DND-41 (cell line): ENCODE measurements at places on chromosomes 6 and 20.

DNA sequence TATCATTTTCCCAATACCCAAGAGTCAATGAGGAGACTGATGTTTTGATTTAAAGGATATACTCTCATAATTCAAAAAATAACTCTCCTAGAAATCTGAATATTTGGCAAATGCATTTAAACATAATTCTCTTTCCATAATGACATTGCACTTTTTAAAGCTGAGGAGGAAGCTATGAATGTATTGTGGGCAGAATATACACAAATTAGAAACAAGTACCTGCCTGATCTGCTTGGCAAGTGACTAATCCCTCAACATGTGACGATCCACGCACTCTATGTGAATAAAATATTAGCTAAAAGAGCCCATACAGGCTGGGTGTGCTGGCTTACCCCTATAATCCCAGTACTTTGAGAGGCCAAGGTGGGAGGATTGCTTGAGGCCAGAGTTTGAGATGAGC lies 88.3 kb upstream of the CCDC28A start:
- no peak overlapping the region for H3K27ac ChIP-seq
- DNase-seq = no peak
- no peaks in the 10 kb centered on the region for H3K4me1 ChIP-seq
- H3K27me3 ChIP-seq = peaks cover 3% of the 10 kb centered on the region
- no peak overlapping the region for H3K4me3 ChIP-seq

- H3K27ac ChIP-seq = no peak overlapping the region
- H3K4me1 ChIP-seq = no peaks in the 10 kb centered on the region
- DNase-seq = no peak
- no peaks in the 10 kb centered on the region for H3K36me3 ChIP-seq
Observed at GRCh38 chr20:31910071-31910803, 39.8 kb downstream of the TTLL9 start.

DNA sequence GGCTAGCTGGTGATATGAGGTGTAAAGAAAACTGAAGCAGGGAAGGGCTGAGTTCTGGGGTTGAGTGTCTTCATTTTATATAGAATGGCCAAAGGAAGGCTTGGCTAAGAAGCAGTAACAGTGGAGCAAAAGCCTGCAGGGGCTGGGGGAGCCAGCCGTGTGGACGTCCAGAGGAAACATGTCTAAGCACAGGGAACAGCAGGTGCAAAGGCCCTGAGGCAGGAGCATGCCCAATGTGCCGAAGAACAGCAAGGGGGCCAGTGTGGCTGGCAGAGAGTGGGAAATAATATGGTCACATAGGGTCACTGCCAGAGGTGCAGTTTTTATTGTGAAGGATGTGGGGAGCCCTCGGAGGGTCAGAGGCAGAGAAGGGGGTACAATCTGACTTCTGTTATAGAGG lies 60.5 kb upstream of the KCNG1 start:
- no peak overlapping the region for H3K27ac ChIP-seq
- DNase-seq = no peak
- no peaks in the 10 kb centered on the region for H3K4me1 ChIP-seq
- H3K4me3 ChIP-seq = no peak overlapping the region
- peaks cover 29% of the 10 kb centered on the region for H3K27me3 ChIP-seq
- H3K36me3 ChIP-seq = no peaks in the 10 kb centered on the region

GRCh38 chr6:132972971-132973370 lies 158.6 kb downstream of the RPS12 start:
- no peak for DNase-seq
- no peaks in the 10 kb centered on the region for H3K36me3 ChIP-seq
- H3K4me1 ChIP-seq = no peaks in the 10 kb centered on the region
- H3K4me3 ChIP-seq = no peak overlapping the region
- H3K27ac ChIP-seq = no peak overlapping the region

DNA sequence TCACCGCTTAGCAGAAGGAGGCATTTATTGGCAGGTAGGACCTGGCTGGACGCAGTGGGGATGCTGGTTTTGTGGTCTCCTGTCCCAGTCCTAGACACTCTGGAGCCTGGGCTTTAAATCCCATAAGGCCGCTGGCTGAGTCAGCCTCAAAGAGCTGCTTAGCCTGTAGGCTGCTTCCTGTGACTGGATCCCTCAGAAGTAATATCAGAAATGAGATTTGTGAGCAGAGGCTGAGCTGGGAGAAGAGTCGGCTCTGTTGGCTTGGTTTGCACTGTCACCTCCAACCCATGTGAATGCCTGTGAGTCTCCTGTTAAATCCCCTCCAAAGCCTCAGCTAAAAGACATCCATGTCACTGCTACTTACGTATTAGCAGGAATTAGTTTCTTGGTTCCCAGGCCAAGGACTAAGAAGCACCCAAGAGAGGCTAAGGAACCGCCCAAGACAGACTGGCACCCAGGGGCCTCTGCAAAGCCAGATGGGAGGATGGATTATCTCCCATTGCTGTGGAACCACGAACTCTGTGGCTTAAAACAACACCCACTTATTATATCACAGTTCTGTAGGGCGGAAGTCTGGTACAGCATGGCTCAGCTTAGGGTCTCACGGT lies 289.4 kb downstream of the CDC5L start:
- H3K27me3 ChIP-seq = no peaks in the 10 kb centered on the region
- H3K4me3 ChIP-seq = no peak overlapping the region
- H3K4me1 ChIP-seq = peaks cover 7% of the 10 kb centered on the region
- H3K36me3 ChIP-seq = no peaks in the 10 kb centered on the region
- no peak for DNase-seq

- H3K27me3 ChIP-seq = peaks cover 11% of the 10 kb centered on the region
- no peak overlapping the region for H3K4me3 ChIP-seq
- no peaks in the 10 kb centered on the region for H3K36me3 ChIP-seq
- H3K27ac ChIP-seq = no peak overlapping the region
- H3K4me1 ChIP-seq = no peaks in the 10 kb centered on the region
Observed at GRCh38 chr20:63370618-63371187, 9.6 kb upstream of the CHRNA4 start.
